ENCODE measurements at places on chromosomes 16 and 17.

GRCh38 chr17:13601322-13601775 is 380 bp downstream of the HS3ST3A1 start:
- DNase-seq = no peak

GRCh38 chr16:11572301-11572995 is 14.3 kb downstream of the LITAF start:
- no peak for DNase-seq

- DNase-seq = no peak
These were observed 68.6 kb downstream of the ZZEF1 start for GRCh38 chr17:4073983-4074830.

- no peak for DNase-seq
These were observed 617 bp upstream of the CCR7 start for GRCh38 chr17:40565769-40566409.

DNA sequence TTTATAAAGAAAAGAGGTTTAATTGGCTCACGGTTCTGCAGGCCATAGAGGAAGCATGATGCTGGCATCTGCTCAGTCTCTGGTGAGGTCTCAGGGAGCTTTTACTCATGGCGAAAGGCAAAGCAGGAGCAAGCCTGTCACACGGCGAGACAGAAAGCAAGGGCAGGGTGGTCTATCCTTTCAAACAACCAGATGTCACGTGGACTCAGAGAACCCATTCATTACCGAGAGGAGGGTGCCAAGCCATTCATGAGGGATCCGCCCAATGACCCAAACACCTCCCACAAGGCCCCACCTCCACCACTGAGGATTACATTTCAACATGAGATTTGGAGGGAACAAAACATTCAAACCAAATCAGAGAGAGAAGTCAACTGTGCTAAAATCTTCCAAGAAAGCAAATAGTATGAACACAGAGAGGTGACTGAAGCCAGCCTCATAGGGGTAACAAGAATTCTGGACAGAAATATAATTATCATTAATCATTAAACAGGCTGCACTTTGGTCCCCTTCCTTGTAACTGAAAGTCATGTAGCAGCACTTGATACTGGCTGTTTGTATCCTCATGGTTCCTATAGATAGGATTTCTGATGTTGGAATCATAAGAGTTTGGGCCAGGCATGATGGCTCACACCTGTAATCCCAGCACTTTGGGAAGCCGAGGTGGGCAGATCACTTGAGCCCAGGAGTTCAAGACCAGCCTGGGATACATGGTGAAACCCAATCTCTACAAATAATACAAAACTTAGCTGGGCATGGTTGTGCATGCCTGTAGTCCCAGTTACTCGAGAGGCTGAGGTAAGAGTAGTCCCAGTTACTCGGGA is 52.5 kb upstream of the B4GALNT2 start:
- no peak for DNase-seq

- DNase-seq = no peak
These were observed 22.9 kb downstream of the IKZF3 start for GRCh38 chr17:39841134-39841683.

DNA sequence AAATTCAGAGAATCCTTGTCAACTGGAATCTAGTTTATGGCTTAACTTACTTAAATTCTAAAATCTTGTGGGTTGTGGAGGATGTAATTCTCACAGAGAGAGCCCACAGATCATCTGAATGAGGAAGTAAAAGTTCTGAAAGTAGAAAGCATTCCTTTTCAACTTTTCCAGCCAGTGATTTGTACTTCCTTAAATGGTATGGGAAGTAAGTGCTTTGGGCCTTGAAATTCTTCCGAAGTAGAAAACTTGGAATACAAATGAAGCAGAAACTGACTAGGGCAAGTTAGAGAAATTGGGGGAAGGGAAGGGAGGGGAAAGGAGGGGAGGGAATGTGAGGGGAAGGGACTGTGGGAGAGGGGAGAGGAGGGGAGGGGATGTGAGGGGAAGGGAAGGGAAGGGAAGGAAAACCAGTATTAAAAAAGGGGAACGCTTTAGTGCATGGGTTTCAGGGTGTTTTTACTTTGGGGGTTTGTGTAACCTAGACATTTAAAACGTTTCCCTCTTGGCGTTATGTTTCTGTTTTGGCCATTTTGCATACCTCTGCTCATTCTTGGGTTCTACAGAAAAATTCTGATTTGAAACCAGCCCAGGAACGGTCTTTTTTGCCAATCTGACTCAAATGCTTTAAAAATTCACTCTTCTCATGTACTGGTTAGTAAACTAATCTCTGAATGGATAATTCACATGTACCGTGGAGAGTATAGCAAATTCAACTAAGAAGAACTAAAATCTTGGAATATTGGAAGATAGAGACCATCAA is 15.5 kb upstream of the SNTB2 start:
- no peak for DNase-seq

- no peak for DNase-seq
These were observed 448.1 kb upstream of the CA10 start for GRCh38 chr17:52606590-52606989.

- DNase-seq = no peak
These were observed 38.1 kb upstream of the CCL1 start for GRCh38 chr17:34401165-34401564.

DNA sequence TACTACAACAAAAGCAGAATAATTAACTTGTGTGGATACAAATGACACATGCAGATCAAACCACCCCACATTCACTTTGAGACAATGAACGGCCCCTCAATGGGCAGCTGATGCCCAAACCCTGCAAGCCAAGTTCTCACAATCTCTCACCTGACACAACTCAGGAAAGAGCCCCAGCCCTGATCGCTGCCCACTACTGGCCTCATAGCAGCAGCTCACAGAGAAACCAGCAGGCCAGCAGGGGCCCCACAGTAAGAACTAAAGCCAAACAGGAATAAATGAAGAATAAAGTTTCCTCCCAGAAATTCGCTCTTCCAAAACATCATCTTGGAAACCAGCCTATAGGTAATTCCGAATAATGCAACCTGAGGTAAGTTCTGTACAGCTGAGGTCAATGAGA is 7.7 kb downstream of the AKTIP start:
- no peak for DNase-seq

DNA sequence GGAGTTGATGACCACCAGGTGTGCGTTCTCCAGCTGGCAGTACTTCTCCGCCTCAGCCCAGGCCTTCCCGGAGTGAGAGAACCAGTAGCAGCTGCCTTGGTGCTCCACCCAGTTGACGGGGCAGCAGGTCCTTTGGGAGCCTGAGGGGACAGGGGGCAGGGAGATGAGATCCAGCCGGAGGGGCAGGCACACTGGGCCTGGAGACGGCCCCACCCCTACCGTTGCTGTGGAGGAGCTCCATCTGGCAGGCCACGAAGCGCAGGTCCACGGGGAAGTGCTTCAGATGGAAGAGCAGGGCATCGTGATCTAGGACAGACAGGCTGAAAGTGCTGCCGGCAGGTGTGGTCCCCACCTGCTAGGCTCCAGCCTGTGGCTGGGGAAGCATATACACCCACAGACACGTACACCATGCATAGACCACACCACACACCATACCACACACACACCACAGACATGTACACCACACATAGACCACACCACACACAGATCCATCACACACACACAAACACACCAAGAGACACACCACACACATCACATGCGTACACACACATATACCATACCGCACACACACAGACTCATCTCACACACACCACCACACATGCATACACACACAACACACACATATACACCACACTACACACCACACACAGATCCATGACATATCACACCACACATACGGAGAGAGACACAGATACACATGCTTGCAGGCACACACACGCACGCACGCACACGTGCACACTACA is 7.4 kb downstream of the ASGR2 start:
- no peak for DNase-seq

- no peak for DNase-seq
These were observed 195.0 kb upstream of the CPHXL start for GRCh38 chr16:75921281-75921680.

DNA sequence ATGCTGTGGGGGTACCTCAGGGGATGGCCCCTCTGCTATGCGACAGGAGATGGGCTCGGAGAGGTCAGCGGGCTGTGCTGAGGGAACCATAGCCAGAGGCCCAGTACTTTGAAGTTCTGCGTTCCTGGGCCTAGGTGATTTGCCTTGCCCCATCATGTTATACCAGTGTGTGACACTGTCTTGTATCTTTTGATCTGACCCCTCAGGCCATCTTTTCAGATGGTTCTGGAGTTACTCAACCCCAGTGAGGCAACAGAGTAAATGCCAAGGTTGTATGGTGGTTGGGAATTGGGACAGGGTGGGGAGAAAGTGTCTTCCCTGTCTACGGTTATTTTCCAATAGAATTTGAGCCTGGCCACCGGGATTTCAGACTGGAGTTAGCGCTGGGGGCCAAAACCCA is 8.5 kb downstream of the MSI2 start:
- DNase-seq = no peak

GRCh38 chr17:8913091-8913490 is 45.6 kb upstream of the PIK3R6 start:
- DNase-seq = no peak

- no peak for DNase-seq
These were observed 14.6 kb downstream of the SREBF1 start for GRCh38 chr17:17822189-17822588.

- no peak for DNase-seq
These were observed 42.0 kb downstream of the TNFRSF13B start for GRCh38 chr17:16929757-16930520.

Measured in K562 (cell line).